ENCODE measurements at places on chromosomes 3 and 15. TPM values are rescaled to one million over a fixed set of nuclear protein-coding genes. Genes with fewer than 3 reads are reported as not detected.
A peak's percentile ranks its signal among the peaks of the same experiment; 100 is the strongest.

SIN3A gene
- total RNA-seq: 50.9 TPM

- peaks cover 26% of the 10 kb centered on the region for H3K4me1 ChIP-seq
- no peak for DNase-seq
- peaks cover 2% of the 10 kb centered on the region for H3K27me3 ChIP-seq
- H3K4me3 ChIP-seq: no peak overlapping the region
Measured at GRCh38 chr3:138442433-138442832, 8.0 kb downstream of the ESYT3 start.

DNA sequence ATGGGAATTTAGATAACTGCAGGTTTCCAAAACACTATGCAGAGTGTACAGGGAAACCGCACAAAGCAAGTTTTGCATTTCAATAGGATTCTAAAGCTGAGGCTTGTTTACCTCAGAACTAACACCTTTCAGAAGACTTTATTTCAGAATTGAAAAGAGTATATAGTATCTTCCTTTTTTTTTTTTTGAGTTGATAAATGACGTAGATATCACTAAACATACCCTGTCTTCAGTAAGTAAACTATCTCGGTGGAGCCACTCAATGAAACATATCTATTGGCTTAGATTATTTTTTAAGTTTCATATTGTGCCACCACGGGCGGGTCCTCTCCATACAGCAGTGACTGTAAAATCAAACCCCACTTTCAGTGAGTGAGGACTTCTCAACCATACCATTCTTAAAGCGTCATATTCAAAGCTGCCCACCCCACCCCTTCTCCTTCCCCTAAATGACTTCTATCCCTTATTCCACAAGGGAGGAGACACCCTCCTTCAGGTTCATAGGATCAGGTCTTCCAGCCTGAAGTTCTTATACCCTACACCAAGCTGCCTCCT lies 2.0 kb upstream of the TBL1XR1 start:
- H3K36me3 ChIP-seq: peaks cover 2% of the 10 kb centered on the region
- no peaks in the 10 kb centered on the region for H3K27me3 ChIP-seq
- no peak overlapping the region for H3K4me3 ChIP-seq
- H3K4me1 ChIP-seq: peaks cover 36% of the 10 kb centered on the region
- no peak for DNase-seq

MKRN2OS gene
- not detected for total RNA-seq

GRCh38 chr3:114078126-114078525 lies 21.6 kb downstream of the QTRT2 start:
- DNase-seq: no peak
- no peaks in the 10 kb centered on the region for H3K27me3 ChIP-seq
- H3K27ac ChIP-seq: peak overlapping the region; percentile 52
- H3K4me3 ChIP-seq: no peak overlapping the region
- peaks cover 32% of the 10 kb centered on the region for H3K4me1 ChIP-seq

DNA sequence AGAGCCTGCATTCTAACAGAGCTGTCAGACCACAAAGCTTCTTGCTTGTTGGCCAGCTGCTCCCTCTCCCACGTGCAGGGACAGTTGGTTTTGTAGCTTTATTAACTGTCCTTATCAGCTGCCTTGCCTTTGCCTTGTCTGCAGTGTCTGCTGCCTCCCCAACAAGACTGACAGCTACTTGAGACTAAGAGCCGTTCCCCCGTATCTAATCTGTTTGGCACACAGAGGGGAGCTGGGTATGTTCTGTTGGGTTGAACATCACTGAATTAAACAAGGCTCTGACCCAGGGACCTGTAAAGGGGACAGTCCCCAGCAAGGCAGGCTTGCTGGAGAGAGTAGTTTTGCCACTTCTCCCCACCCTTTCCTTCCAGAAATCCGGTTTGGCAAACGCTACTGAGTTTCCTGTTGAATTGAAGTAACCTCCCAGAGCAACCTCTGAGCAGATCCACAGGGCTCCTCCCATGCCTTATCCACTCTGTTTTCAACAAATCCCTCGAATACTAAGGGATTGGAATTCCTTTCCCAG lies 116.1 kb downstream of the ANP32A start:
- peaks cover 24% of the 10 kb centered on the region for H3K4me1 ChIP-seq
- H3K27me3 ChIP-seq: no peaks in the 10 kb centered on the region
- no peak overlapping the region for H3K4me3 ChIP-seq
- H3K36me3 ChIP-seq: peaks cover 20% of the 10 kb centered on the region
- no peak for DNase-seq

GRCh38 chr3:108225221-108225620 lies 3.0 kb upstream of the IFT57 start:
- H3K4me3 ChIP-seq: no peak overlapping the region
- no peak for DNase-seq
- H3K27ac ChIP-seq: no peak overlapping the region
- H3K36me3 ChIP-seq: no peaks in the 10 kb centered on the region
- H3K4me1 ChIP-seq: peaks cover 36% of the 10 kb centered on the region

GRCh38 chr3:12782172-12782815 lies 14.2 kb upstream of the CAND2 start:
- H3K4me3 ChIP-seq: no peak overlapping the region
- H3K27ac ChIP-seq: no peak overlapping the region
- no peak for DNase-seq
- H3K4me1 ChIP-seq: peaks cover 7% of the 10 kb centered on the region
- no peaks in the 10 kb centered on the region for H3K36me3 ChIP-seq
- H3K27me3 ChIP-seq: peaks cover 13% of the 10 kb centered on the region

DNA sequence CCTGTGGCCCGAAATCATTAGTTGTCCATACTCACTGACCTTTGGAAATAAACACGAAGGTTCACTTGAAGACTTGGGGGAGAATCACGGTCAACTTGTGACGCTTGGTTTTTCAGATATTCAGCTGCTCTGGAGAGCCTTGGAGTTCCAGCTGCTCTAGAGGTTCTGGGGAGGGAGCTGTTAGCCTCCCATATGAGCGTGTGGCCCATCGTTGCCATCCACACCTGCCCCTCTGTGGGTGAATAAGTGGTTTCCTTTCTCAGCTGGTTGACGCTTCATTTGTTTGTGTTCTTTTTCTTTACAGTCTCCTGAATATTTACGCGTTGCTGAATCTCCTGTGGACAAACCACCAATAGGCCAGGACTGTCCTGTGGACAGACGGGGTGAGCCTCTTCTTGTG lies 35.6 kb downstream of the APBA2 start:
- H3K4me1 ChIP-seq: peaks cover 3% of the 10 kb centered on the region
- no peak for DNase-seq
- no peak overlapping the region for H3K27ac ChIP-seq
- H3K4me3 ChIP-seq: no peak overlapping the region
- H3K36me3 ChIP-seq: peaks cover 13% of the 10 kb centered on the region
- no peaks in the 10 kb centered on the region for H3K27me3 ChIP-seq

TMEM44 gene
- total RNA-seq: 14.5 TPM

ANKDD1A gene
- 3.4 TPM for total RNA-seq

- H3K4me1 ChIP-seq: peaks cover 2% of the 10 kb centered on the region
- DNase-seq: no peak
- H3K27ac ChIP-seq: no peak overlapping the region
- H3K27me3 ChIP-seq: no peaks in the 10 kb centered on the region
Measured at GRCh38 chr3:46417841-46418611, 11.0 kb downstream of the CCRL2 start.

AADACL2 gene
- total RNA-seq: not detected

TMC3 gene
- total RNA-seq: not detected

DNA sequence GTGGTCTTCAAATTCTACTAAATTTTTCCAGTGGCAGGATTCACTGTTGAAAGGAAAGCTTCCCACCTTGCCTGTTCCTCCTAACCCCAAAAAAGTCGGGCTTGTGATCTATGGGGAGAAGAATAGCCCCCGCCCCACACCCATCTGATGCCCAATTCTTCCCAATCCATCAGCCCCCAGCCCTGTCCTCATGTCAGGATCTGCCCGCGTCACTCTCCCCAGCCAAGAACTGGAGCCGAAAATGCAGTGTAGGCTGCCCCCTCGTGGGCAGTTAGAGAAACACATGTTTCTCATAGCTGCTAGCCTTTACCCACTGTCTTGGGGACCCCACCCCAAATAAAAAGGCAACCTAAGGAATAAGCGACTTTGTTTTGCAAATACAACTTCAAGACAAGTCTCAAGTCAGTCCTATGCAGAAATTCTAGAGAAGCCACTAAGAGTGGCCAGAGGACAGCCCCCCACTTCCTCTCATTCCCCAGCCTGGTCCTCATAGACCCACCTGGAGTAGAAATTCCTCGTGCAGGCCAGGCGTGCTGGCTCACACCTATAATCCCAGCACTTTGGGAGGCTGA lies 13.0 kb upstream of the CSK start:
- peak overlapping the region; percentile 53 for H3K4me3 ChIP-seq
- H3K27me3 ChIP-seq: peaks cover 5% of the 10 kb centered on the region
- no peak overlapping the region for H3K27ac ChIP-seq
- DNase-seq: no peak

- H3K27me3 ChIP-seq: peaks cover 2% of the 10 kb centered on the region
- peaks cover 37% of the 10 kb centered on the region for H3K4me1 ChIP-seq
- H3K36me3 ChIP-seq: no peaks in the 10 kb centered on the region
- no peak for DNase-seq
- no peak overlapping the region for H3K4me3 ChIP-seq
Measured at GRCh38 chr3:40864146-40864782, 335.0 kb upstream of the CTNNB1 start.

- peak overlapping the region; percentile 31 for H3K4me3 ChIP-seq
- H3K27me3 ChIP-seq: no peaks in the 10 kb centered on the region
- peak overlapping the region; percentile 95 for H3K27ac ChIP-seq
- no peak for DNase-seq
- no peaks in the 10 kb centered on the region for H3K36me3 ChIP-seq
- peaks cover 50% of the 10 kb centered on the region for H3K4me1 ChIP-seq
Measured at GRCh38 chr3:183285828-183286457, 32.9 kb downstream of the B3GNT5 start.

- H3K27me3 ChIP-seq: no peaks in the 10 kb centered on the region
- no peak overlapping the region for H3K27ac ChIP-seq
- DNase-seq: no peak
- no peaks in the 10 kb centered on the region for H3K36me3 ChIP-seq
- no peaks in the 10 kb centered on the region for H3K4me1 ChIP-seq
Measured at GRCh38 chr15:82849556-82850512, 40.4 kb downstream of the WHAMM start.

HGD gene
- not detected for total RNA-seq

TMEM207 gene
- total RNA-seq: not detected

DNA sequence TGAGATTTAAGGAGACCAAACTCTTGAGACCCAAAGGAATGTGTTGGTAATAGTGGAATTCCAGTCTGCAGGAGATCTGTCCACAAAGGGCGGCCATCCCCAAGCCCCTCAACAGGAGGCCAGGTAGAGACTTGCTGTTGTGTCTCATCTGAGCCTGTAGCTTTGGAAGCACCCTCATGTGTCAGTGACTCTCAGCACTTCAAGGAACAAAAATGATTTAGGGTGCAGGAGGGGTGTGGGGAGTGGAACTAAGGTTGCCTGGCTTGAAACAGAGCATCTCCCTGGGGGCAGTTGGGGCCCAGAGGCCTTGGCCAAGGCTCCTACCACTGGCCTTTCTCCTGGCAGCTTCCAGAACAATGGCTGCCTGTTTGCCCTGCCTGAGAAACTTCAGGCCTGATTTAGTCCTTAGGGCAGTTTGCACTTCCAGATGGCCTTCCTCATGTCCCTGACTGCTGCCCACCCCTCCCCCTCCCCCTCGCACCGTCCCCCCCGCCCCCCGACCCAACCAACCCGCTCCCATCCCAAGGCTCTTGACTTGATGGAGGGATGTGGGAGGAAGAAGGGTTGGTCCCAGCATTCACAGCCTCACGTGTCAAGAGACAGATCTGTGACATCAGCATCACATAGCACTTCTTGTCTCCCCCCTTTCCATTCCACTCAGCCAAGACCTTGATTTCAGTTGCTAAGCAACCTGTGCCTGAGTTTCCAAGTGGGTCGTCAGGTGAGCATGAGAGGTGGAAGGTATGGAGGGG lies 77.1 kb downstream of the CORO2B start:
- DNase-seq: no peak
- H3K27me3 ChIP-seq: no peaks in the 10 kb centered on the region
- H3K27ac ChIP-seq: peak overlapping the region; percentile 22
- no peak overlapping the region for H3K4me3 ChIP-seq
- peaks cover 23% of the 10 kb centered on the region for H3K36me3 ChIP-seq

DNA sequence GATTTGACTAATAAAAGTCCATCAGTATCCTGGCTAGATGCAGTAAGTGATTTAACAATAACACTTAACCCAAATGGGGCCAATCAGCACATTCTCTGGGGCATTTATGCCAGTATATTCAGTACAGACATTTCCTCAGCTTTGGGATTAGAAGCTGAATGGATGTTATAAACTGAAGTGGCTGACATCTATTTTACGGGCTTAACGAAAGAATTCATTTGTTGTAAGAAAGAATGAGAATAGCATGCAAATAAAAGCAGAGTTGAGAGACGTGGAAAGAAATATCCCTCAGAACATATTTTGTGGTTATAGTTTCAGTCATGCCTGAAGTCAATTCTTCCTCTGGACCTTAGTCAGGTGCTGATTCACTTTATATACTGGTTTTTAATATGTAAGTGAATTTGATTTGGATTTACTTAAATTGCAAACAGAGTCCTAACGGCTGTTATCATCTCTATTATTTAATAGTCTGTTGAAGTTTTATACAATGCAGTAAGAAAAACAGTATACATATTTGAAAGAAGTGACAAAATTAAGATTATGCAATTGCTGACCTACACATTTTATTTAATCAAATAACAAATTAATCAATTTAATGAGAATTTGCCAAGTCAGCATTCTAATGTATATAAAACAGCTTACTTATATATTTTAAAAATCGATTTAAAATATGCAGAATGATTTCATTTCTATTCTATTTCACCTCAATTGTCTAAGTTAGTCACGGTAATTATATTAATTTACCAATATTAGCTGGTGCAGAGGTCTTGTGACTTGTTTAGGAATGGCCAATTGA lies 513.9 kb upstream of the CADM2 start:
- H3K4me3 ChIP-seq: no peak overlapping the region
- H3K4me1 ChIP-seq: no peaks in the 10 kb centered on the region
- no peak overlapping the region for H3K27ac ChIP-seq
- H3K36me3 ChIP-seq: no peaks in the 10 kb centered on the region

- no peaks in the 10 kb centered on the region for H3K27me3 ChIP-seq
- H3K27ac ChIP-seq: no peak overlapping the region
- H3K4me3 ChIP-seq: no peak overlapping the region
- H3K4me1 ChIP-seq: peaks cover 42% of the 10 kb centered on the region
- H3K36me3 ChIP-seq: peaks cover 4% of the 10 kb centered on the region
Measured at GRCh38 chr15:40960925-40961324, 7.7 kb downstream of the CHAC1 start.

- no peak overlapping the region for H3K4me3 ChIP-seq
- H3K27ac ChIP-seq: no peak overlapping the region
- H3K4me1 ChIP-seq: peaks cover 9% of the 10 kb centered on the region
- no peak for DNase-seq
- no peaks in the 10 kb centered on the region for H3K27me3 ChIP-seq
- peaks cover 3% of the 10 kb centered on the region for H3K36me3 ChIP-seq
Measured at GRCh38 chr3:159605101-159605500, 383.5 kb upstream of the IL12A start.

GRCh38 chr15:51496246-51496645 lies 126.3 kb downstream of the DMXL2 start:
- DNase-seq: no peak
- peaks cover 9% of the 10 kb centered on the region for H3K4me1 ChIP-seq
- H3K36me3 ChIP-seq: peaks cover 18% of the 10 kb centered on the region
- H3K27me3 ChIP-seq: no peaks in the 10 kb centered on the region
- H3K27ac ChIP-seq: no peak overlapping the region
- no peak overlapping the region for H3K4me3 ChIP-seq

- no peak overlapping the region for H3K4me3 ChIP-seq
- H3K36me3 ChIP-seq: no peaks in the 10 kb centered on the region
- H3K27ac ChIP-seq: no peak overlapping the region
- no peak for DNase-seq
Measured at GRCh38 chr15:95734422-95735316, 595.8 kb upstream of the NR2F2 start.

CNTN4 gene
- total RNA-seq: 0.52 TPM

ALPK3 gene
- 0.56 TPM for total RNA-seq

PATL2 gene
- not detected for total RNA-seq
